DMS53 (cell line): ENCODE measurements at places on chromosomes 13 and 19.
A peak's percentile ranks its signal among the peaks of the same experiment; 100 is the strongest.

- DNase-seq = no peak
Measured at GRCh38 chr19:46972311-46972710, 47.3 kb upstream of the NPAS1 start.

DNA sequence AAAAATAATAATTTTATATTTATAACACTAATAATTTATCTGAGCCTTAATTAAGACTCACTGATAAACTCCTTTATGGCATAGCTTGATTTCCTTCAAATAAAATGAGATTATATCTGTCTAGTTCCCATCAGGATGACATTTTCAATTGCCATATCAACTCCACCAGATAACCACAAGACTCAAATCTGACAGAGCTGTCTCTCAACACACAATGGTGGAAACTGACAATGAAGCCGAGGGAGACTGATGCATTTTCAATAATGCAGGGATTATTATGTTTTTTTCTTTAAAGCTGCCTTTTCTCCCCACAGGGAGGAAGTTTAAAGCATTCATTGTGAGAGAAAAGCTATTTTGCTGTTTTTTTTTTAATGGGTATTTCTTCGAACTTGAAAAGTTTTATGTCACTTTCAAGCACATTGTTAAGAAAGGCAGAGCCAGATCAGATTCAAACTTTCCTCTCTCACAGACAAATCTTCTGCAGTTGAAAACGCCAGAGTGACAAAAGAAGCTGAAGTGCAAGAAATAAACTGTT lies 1326.9 kb upstream of the MIR17HG start:
- no peak for DNase-seq

- no peak for DNase-seq
Measured at GRCh38 chr19:42985588-42985987, 40.7 kb downstream of the PSG11 start.

GRCh38 chr13:41742917-41743552 lies 217.9 kb downstream of the VWA8 start:
- no peak for DNase-seq

DNA sequence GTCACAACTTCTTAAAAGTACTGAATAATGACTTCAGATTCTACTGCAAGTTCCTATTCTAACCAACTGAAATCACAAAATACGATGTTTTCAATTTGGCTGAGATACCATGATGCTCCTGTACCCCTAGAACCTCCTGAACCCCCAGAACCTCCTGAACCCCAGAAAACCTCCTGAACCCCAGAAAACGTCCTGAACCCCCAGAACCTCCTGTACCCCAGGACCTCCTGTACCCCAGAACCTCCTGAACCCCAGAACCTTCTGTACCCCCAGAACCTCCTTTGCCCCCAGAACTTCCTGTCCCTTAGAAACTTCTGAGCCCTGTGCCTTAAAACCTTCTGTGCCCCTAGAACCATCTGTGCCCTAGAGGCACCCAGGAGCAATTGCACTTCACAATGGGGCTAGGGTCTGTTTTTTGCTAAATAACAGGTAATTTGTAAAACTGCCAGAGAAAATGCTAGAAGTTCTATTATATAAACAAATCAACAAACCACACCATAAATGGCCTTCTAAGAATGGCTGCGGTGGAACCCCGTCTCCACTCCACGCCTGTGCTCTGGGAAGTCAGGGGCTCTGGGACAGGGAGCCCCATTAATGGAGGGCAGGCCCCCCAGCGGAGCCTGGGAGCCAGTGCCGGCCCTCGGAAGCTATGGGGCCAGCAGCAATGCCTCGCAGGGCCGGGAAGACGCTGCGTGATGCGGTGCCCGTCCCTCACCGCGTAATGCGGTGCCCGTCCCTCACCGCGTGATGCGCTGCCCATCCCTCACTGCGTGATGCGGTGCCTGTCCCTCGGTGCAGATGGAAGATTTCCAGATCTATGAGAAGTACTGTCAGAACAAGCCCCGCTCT lies 21.3 kb upstream of the F7 start:
- no peak for DNase-seq

GRCh38 chr13:75365724-75366173 lies 116.2 kb downstream of the TBC1D4 start:
- DNase-seq = no peak

DNA sequence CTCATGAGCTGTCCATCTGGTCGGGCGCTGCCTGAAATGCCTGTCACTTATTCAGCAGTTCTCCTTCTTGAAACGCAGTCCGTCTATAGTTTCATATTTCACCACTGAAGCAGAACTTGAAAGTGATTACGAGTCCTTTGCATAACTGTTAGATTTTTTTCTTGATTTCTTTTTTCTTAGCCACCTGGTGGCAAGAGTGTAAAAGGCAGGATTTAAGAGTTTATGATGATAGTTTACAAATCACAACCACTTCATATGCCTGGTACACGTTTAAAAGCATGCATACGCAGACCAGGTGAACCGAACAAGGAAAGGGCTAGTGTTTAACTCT lies 45.8 kb downstream of the GGACT start:
- peak; percentile 1 for DNase-seq

- DNase-seq = peak; percentile 17
Measured at GRCh38 chr13:44620057-44620456, 43.9 kb upstream of the TSC22D1 start.

DNA sequence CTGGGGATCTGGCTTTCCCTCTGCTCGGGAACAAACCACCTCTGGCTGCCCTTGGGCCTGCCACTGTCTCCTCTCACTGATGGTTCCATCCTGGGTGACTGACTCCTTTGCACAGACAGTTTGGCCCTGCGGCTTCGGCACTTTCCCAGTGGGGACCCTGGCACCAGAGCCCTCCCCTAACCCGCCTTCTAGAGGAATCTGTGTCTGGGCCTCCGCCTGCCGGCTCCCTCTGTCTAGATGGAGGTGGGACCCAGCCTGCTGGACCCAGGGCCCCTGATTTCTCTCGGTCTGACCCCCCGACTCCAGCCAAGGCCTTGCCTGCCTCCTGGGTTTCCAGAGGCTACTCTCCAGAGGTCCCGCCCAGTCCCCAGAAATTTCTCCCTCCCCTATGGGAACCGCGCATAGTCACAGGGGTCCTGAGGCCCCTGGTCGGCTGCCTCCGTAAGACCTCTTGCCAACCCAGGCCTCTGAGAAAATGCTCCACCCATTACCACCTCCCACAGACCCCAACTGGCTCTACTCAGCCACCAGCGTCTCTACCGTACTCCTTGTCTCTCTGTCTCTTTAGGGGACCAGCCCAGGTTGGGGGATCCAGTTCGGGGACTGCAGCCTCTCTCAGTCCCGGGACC lies 2.7 kb downstream of the CCDC106 start:
- DNase-seq = no peak

DNA sequence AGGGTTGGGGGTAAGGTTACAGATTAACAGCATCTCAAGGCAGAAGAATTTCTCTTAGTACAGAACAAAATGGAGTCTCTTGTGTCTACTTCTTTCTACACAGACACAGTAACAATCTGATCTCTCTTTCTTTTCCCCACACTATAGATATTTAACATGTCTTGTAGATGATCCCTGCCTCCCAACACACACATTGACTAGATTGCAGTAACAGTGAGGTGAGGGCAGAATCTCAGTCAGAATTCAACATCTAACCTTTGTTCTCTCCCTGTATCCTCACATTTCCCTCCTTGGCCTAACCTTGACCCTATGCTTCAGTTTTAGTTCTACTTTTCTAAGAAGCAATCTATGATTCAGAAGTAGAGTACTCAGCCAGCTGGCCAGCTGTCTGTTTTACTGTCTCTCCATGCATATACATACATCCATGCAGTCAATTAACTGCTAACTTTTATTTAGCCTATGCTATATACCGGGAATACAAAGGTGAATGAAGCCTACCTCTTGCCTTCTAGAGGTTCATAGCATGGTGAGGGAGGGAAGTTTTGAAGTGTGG lies 18.1 kb downstream of the DNAJC15 start:
- no peak for DNase-seq

- no peak for DNase-seq
Measured at GRCh38 chr13:98664924-98665637, 87.4 kb downstream of the SLC15A1 start.

DNA sequence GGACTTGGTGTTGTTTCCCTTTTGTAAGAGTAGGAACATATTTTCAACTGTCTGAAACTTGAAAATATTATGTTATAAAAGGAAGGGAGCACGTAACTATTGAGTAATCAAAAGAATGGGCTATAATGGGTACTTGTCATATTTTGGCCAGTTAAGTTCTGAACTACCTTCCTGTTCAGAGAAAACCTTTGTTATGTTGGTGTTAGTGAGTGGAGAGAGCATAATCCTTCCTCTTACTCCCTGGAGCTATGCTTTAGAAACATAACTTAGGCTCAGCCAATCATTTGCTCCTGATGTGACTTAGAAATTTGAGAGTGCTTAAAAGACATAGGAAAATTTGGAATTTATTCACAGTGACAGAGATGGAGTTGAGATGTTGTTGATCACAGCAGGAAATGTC lies 482.5 kb upstream of the SPRY2 start:
- no peak for DNase-seq

DNA sequence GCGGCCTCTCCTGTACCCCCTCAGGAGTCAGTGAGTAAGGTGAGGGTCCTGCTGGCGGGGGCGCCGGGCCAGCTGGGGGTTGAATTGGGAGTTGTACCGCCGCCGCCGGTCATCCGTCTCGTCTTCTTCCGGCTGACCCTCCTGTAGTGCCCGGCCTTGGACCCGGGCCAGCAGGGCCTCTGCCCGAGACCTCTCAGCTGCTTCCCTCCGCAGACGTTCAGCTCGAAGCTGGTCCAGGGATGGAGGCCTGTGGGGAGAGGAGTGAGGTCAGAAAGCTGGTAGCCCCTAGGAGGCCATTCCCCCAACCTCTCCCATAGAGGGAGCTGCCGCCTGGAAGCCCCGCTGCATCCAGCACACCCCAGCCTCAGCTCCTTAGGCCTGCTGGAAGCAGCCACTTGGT lies 3.8 kb downstream of the LENG1 start:
- peak; percentile 20 for DNase-seq

DNA sequence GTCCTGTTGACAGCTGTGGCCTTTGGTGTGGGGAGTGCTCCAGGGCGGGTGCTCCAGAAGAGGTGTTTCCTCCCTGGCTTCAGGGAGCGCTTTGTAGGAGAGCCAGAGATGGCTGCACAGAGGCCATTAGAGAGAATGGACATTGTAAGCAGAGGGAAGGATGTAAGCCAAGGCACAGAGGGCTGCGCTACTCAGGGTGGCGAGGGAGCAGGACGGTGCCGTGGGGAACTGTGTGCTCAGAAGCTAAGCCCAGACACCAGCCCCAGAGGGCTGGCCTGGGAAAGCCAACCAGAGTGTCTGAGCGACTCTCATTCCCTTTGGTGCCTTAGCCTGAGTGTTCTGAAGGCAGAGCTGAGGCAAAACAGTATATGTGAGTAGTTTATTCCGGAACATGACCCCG lies 92.2 kb downstream of the TSHZ3 start:
- no peak for DNase-seq

DNA sequence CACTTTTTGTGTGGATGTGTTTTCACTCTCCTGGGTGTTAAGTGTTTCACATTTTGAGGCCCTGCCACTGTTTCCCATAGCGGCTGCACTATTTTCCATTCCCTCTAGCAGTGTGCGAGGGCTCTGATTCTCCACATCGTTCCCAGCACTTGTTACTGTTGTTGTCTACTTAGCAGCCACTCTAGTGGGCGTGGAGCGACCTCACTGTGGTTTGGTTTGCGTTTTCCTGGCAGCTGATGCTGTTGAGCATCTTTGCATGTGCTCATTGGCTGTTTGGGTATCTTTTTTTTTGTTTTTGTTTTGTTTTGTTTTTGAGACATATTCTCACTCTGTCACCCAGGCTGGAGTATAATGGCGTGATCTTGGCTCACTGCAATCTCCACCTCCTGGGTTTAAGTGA lies 14.4 kb downstream of the NAXD start:
- DNase-seq = no peak

DNA sequence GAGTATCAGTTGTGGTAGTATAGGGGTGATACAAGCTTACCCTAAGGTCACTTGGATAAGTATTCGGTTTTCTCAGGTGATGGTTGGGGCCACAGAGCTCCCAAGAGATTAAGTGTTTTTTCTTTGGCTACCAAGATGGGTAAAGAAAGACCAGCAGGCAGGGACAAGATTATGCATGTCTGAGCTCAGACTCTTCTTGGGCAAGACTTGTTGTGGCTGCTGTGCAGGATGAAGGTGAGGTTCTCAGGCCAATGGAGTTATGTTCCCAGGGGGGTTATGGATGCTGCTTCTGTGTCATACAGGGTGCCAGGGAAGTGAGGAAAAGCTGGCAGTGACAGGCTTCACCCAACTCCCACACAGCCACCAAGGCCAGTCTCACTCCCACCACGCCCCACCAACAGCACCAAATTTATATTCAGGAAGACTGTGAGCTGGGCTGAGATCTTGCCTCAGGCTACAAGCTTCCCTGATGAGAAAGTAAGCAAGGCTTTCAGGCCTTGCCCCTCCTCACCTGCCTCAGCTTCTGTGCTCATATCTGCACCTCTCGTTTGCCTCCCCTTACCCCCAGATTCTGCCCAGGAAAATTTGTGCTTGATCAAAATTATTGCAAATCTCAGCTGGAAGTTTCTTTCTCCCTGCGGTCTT lies 511.8 kb upstream of the SLITRK1 start:
- DNase-seq = no peak

DNA sequence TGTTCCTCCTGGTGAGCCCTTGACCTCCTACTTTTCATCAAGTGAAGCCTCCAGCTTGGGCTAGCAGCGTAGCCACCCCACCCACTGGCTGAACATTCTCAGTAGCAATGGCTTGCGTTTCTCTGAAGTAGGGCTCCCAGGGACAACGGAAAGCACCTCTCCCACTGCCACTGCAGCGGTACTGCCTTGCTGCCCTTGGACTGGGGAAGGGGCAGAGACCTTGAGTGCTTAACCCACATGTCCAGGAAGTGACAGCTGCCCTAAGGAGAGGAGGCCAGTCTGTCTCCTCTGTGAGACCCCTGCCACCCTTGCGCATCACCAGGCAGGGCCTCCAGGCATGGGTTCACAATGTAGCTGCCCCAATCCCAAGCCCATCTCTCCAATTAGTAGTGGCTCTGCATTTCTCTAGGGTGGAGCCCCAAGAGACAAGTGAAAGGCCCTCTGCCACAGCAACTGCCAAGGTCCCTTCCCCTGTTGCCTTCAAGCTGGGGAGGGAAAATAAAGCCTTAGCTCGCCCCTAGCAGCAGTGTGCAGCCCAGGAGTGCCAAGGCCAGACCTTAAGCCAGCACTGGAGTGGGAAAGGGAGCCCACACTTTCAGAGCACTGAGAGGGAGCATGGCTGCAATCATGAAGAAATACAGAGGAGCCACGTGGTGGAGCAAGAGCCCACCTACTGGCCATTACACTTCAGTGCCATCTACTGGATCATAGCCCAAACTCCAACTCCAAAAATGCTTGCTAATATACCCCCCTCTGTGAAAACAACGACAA lies 175.9 kb upstream of the TRPC4 start:
- peak; percentile 67 for DNase-seq

DNA sequence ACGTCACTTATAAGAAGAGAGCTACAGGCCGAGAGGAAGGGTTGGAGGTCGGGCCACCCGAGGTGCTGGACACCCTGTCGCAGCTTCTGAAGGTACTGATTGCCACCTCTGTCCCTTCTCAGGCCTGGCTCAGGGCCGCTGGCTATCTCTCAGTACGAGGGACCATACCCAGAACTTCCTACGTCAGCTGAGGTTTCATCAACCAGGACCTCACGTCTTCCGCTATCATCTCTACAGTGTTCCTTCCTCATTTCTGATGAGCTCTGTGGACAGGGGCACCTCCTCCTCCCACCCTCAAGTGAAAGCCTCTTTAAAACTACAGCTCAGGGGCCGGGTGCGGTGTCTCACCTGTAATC lies 58.2 kb upstream of the USE1 start:
- DNase-seq = no peak

- DNase-seq = no peak
Measured at GRCh38 chr19:28497137-28497536, 715.8 kb downstream of the UQCRFS1 start.

GRCh38 chr13:104937881-104938280 lies 1597.6 kb downstream of the EFNB2 start:
- DNase-seq = no peak
